ENCODE measurements at places on chromosomes 6 and 20.

- DNase-seq, result no peak
Observed at GRCh38 chr6:107699697-107700325, 124.3 kb downstream of the SCML4 start.

DNA sequence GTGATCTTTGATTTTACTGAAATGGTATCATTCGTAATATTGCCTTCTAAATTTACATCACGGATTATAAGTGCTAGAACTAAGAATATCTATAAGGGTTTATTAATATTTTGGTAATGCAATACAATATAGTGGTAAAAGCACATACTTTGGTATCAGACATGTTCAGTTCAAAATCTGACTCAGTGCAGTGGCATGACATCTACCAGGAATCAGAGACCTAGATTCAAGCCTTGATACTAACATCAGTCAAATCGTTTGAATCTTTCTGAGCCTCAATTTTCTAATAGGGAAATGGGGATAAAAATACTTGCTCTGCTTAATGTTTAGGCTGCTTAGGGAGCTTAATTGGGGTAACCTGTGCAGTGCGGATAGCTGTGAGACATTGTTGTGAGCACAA, 488.0 kb downstream of the BCKDHB start:
- no peak for DNase-seq

DNA sequence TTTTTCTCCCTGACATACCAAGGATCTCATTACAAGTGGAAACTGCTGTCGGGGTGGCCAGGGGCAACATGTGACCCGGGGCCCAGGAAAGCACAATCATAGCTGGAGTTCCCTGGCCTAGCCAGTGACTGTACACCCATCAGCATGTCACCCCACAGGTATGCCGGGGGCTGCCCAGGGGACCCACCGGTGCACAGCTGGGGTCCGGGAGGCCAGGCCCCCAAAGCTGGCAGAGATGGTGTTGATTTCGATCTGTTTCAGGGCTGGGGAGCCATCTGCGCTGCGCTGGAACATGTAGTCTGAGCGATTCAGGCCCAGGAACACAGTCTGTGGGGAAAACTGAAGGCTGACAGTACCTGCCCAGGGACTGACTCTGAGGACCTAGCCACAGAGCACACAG, 13.3 kb downstream of the GSS start:
- DNase-seq, result no peak

- DNase-seq, result peak; percentile 14
Observed at GRCh38 chr6:15515660-15516375, 147.0 kb downstream of the DTNBP1 start.

- no peak for DNase-seq
Observed at GRCh38 chr6:75345413-75345812, 60.8 kb upstream of the TMEM30A start.

- no peak for DNase-seq
Observed at GRCh38 chr6:137989664-137990063, 117.6 kb downstream of the PERP start.

DNA sequence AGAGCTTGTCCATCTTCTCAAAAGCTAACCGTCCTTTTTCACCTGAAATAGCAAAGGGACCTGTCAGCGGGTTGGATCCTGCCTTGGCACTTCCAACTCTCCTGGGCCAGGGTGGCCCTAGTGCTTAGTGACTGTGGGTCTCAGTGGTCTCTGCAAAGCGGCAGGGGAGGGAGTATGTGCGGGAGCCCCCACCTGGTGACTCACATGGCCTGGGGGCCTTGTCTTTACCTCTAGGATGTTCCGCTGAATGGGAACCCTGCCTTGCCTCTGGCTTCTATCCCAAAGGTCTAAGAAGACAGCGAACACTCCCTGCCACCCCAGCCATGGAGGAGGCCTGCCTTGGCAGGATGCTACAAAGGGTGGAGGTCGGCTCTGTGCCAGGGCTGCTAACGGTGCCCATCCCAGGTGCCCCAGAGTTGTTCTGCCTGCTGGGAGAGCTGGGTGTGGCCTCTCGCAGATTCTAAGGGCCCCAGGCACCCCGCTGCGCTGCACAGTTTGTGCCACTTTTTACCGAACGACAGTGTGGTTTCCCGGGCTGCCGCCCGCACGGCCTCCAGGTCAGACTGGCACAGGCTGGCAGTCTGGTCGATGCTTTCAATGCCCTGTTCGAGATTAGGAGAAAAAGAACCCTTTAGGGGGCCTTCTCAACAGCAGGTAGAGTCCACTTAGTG, 77.2 kb downstream of the PTPN1 start:
- no peak for DNase-seq

DNA sequence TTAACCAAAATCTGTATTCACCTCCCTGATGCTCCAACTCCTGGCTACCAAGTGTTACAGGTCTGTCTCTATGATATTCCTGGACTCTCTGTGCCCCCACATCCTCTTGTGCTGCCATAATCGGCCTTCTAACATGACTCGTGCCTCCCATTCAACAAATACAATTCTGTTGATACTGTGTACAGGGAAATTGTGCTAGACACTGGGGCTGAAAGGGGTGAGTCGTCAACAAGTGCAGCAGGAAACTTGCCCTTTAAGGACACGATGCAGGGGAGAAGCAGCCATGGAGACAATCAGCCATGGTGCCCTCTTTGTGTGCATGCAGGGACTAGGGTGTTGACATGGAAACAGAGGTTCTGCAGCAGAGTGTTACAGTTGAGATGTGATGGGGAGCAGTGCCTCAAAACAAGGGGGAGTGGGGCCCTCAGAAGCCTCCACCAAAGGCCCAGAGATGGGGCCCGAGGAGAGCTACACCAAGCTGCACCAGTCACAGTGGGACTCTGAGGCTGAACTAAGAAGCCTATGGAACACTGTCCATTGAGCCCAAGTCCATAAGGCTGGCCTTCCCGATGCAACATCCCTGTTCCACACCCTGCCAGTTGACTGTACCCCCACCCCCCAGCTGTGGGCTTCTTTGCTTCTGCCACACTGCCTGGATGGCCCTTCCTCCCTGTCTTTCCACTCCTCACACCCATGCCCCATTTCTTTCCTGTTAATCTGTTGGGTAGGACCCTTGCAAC, 3.1 kb downstream of the PCED1A start:
- DNase-seq, result no peak

DNA sequence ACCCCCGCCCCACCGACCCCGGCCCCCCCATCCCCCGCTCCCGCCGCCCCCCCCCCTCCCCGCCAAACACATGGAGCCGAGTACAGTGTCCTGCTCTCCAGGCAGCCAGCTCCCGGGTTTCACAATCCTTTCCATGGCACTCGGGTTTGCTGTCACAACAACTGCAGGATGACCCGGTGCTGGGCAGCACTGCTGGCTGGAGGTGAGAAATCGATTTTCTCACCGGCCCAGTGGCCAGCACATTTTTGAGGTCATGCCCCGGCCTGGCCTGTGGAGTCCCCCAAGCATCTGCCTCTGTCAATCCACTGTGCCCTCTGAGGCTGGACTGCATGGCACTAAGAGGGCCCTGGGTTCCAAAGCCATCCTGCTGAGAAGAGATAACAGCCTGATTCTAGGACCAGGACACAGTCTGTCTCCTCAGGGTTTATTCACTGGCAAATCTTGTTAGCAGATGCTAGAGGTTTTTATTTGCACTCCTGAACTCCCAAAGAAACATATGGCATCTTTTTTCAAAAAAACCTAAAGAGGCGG, 129.5 kb downstream of the NFATC2 start:
- DNase-seq, result no peak

DNA sequence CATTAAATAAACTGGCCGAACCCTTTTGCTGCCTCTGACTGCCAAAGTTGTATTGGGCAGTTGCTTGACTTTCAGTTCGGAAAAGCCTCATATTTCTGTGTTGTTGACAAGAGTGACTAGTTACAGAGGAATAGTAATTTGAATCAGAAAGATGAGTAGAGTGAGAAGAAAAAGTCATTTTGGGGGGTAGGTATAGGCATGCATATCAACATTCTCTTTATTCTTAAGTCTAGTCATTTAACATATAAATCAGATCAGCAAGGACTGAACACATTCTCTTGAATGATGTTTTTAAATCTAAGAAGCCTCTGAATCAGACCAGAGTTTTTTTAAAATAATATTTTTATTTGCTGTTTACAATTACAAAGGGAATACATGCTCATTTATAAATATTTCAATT, 4.9 kb upstream of the LMBRD1 start:
- no peak for DNase-seq

DNA sequence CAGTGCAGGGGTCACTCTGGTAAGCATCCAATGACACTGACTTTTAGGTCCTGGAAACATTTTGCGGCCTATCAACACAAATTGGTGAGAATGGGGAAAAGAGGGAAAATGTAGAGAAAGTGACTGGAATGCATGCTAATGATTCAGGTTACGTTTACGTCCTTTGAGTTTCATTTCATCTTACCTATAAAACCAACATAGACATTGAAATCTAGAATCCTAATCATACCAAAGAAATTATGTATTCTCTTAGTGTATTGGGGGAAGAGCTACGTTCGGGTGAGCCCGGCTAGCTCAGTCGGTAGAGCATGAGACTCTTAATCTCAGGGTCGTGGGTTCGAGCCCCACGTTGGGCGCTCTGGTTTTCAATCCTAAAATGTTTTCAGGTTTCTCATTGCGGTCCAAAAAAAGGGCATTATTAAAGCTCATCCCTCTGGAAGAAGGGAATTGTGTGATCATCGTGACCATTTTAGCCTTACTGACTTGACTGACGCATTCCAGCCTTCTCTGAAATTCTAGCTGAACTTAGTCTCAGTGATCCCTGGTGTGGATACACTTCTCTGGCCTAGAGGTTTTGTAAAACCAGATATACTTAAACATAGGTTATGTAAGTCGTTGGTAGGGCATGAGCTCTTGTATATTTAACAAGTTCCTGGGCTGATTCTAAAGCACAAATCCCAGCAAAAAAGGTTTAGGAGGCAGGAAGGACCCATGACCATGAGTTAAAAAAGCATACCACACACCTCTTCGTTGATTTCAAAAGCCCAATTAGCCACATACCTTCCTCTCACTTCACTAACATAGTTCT, 18.3 kb downstream of the HMGN4 start:
- DNase-seq, result peak; percentile 88

GRCh38 chr20:62770111-62770910, 26.0 kb upstream of the MRGBP start:
- DNase-seq, result no peak

DNA sequence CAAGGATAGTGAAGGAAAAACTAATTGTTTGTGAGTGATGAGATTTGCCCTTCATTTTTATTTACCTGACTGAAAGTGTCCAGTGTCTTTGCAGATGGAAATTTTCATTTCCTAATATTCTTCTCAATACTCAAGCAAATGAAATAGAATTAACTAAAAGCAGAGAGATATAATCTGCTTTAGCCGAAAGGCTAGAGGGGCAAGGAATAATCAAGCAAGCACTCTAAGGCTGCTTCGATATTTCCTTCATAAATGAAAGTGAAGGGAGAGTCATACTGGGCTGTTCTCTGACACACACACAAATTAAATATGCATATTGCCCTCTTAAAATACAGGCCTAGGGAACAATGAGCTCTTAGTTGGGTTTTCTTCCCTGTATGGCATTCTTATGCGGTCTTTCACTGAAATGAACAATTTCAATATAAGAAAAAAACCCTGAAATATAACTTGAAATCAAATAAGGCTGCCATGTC, 47.5 kb upstream of the POPDC3 start:
- DNase-seq, result no peak

DNA sequence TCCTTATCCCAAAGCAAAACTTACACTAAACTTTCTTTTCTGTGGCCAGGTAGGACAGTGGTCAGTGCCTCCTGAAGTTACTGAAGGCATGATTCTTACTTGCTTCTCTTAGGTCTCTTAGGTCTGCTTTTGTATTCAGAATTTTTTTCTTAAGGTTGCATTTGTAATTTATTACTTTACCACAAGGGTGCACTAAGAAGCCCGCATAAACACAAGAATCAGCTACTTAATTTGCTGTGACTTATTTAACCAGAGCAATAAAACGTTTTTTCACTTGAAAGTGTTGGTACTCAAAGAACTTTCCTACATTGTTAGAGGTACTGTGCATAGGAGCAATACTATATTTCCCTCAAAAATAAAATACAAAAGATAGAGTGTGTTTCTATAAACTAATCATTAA, 75.4 kb upstream of the LAMA2 start:
- DNase-seq, result peak; percentile 46

DNA sequence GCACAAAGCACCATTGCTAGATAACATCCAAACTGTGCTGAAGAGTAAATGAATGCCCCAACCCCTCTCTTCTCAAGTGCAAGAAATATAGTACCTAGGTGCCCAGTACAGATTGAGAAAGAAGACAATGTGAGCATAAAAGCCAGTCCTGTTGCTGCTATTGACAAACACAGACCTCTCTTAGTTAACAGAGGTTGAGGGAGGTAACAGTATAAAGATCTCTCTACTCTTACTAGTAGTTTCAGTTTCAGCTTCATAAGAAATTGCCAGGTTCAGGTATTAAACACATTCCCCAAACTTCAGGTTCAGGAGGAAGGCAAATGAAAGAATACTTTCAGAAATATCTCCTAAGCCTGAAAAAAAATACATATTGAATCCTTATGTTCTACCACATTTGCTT, 31.4 kb downstream of the TBC1D32 start:
- no peak for DNase-seq

DNA sequence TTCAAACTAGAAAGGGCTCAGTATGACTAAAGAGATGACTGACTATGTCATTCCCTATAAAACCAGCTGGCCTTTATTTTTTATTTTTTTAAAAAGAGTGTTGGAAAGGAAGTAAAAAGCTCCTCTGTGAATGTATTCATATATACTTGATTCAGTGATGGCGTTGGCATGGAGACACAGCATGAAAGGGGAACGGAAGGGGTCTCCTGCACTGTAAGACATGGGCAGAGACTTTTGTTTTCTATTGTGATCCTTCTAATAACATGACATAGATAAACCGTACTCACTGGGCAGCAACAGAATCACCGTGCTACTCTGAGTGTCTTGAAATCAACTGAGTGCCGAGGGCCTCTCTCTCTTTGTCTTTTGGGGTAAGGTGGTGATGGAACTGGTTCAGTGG, 228.1 kb upstream of the RIN2 start:
- no peak for DNase-seq

DNA sequence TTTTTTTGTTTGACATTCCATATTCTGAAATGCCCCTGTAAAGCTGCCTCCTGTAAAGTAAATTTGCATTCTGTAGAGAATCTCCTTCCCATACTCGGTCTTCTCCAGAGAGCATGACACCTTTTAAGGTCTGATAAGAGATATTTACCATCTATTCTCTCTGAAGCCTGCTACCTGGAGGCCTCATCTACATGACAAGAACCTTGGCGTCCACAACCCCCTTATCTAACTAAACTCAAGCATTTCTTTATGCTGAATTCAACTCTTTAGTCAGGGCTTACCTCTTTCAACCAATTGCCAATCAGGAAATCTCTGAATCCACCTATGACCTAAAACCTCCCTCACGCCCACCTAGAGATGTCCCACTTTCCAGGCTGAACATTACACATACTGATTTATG, 51.6 kb downstream of the FAM184A start:
- DNase-seq, result no peak
